ENCODE measurements at places on chromosomes 2 and 18.
A peak's percentile ranks its signal among the peaks of the same experiment; 100 is the strongest.

GRCh38 chr2:54709336-54709809, 14.1 kb upstream of the EML6 start:
- DNase-seq, result no peak

- DNase-seq, result no peak
These were observed 658.7 kb downstream of the KCNJ3 start for GRCh38 chr2:155357172-155357571.

DNA sequence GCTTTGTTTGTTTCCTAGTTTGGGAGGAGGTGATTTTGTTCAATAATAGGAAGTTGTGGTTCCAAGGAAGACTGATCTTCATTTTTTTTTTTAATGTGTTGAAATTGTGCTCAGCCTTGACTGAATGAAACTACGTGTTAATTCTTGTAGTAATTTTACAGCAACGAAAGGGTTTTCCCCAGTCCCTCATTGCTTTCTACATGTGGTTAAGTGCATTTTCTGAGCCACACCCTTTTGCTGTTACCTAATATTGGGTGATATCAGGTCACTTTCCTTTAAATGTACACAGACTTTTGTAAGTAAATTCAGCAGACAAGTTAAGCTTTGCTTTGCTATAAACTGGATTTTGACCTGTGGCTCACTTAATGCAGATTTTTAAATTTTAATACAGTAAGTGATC, 73.6 kb downstream of the OTX1 start:
- no peak for DNase-seq

DNA sequence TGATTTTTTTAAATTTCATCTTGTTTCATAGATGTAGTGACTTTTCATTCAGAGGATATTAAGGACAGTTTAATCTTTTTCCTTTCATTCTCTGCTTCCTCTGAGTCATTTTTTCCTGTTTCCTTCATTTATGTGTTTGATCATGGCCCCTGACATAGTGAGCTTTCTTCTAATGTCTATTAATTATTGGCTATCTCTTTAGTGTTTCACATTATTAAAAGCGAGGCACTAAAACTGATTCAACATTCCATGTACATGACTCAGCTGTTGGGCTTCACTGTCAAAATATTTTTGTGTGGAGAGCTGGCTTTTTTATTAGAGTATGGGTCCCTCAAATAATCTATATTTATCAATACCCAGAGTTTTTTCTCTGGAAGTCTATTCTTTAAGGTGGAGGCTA, 125.8 kb downstream of the THSD7B start:
- no peak for DNase-seq

- DNase-seq, result no peak
These were observed 63.1 kb downstream of the CCDC150 start for GRCh38 chr2:196702641-196703040.

- no peak for DNase-seq
These were observed 608.5 kb downstream of the RNF144A start for GRCh38 chr2:7525746-7526145.

DNA sequence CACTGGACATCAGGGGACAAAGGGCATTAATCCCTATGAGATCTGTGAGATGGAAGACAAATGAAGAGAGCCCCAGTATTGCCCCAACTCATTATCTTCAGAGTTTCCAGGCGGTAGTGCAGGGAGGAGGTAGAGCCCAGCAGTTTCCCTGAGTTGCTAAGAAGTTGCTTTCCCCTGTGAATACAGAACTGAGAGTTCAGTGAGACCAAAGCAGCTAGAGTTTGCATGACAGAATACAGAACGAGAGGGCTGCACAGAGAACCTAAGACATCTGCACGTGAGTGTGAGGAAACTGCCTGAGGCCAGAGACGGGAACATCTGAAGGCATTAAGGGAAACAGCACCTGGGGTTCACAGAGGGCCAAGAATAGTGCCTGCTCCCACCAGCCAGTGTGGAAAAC, 18.1 kb upstream of the PGAP1 start:
- DNase-seq, result no peak

- peak; percentile 29 for DNase-seq
These were observed 14.6 kb upstream of the NFATC1 start for GRCh38 chr18:79380816-79381806.

GRCh38 chr2:231554748-231555545, 24.7 kb upstream of the NMUR1 start:
- peak; percentile 41 for DNase-seq

DNA sequence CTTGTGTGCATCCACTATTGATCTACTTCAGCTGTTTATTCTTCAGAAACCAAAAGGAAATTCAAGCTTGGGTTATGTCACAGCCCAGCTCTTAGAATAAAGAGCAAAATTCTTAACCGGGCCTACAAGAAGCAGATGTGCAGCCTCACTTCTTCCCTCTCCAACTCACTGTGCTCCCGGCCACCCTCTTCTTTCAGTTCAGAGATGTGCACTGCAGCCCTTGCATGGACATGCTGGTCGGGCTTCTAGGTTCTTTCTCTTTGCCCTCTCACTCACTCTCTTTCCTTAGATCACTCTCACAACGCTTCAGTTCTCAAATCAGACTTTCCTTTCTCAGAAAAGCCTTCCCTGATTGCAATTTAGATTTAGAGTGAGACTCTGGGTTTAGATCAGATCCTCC, 104.1 kb downstream of the CHN1 start:
- peak; percentile 29 for DNase-seq

- no peak for DNase-seq
These were observed 58.1 kb upstream of the DLX2 start for GRCh38 chr2:172160839-172161238.

DNA sequence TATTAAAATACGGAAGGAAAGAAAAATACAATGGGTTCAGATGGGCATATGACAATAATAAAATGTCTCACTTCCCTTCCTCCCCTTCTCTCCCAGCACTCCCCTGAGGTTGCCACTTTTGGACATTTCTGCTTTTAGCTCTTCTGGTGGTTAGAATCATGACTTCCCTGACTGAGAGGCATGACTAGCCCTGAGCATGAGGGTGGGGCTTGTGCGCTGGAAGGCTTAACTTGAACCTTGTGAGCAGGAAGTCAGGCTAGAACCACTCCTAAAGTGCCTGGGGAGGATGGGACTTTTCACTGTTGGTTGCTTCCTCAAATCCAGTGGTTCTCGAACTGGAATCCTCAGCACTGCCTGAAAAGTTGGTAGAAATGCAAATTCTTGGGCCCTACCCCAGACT, 19.7 kb upstream of the ARHGAP25 start:
- no peak for DNase-seq

- no peak for DNase-seq
These were observed 55.7 kb downstream of the IRS1 start for GRCh38 chr2:226743915-226744314.

GRCh38 chr18:76445275-76445674, 49.8 kb downstream of the ZNF516 start:
- peak; percentile 89 for DNase-seq

GRCh38 chr2:178114462-178114861, 2.2 kb downstream of the RBM45 start:
- DNase-seq, result no peak

GRCh38 chr2:68889500-68889899, 18.3 kb upstream of the BMP10 start:
- DNase-seq, result no peak

- DNase-seq, result peak; percentile 66
These were observed 244.1 kb downstream of the NCKAP5 start for GRCh38 chr2:133324150-133324561.

GRCh38 chr2:236682651-236683422, 113.2 kb downstream of the ACKR3 start:
- no peak for DNase-seq

GRCh38 chr2:7515327-7515726, 598.1 kb downstream of the RNF144A start:
- no peak for DNase-seq

DNA sequence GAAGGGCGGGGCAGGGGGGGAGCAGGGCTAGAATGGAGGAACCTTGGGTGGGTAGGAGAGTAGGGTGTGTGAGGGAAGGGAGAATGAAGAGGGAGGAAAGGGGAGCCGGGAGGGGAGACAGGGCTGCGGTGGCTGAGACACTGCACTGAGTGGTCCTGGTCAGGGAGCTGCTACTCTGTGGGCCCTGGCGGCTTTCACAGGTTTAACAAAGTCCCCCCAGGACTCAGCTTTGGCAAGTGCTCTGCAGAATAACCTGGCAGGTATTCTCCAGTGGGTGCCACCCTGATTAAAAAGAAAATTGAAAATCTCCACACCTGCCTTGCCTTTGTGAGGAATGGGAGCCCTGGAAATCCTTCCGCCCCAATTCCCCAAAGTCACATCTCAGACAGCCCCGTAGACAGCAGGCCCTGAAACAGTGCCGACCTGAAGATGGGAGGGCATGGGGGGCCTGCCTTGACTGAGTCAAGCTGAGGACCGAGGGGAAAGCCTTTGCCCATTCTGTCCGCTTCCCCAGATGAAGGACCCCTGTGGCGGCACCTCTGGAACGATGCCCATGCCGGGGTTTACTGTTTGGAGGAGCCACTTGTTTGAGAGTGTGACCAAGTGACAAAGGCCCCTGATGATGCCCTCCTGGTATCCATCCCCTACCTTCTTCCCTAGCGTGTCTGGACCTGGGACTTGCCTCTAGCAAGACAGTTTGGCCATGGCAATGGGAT, 43.6 kb upstream of the OTOS start:
- DNase-seq, result no peak

- no peak for DNase-seq
These were observed 53.8 kb downstream of the KCNG2 start for GRCh38 chr18:79851489-79851888.

DNA sequence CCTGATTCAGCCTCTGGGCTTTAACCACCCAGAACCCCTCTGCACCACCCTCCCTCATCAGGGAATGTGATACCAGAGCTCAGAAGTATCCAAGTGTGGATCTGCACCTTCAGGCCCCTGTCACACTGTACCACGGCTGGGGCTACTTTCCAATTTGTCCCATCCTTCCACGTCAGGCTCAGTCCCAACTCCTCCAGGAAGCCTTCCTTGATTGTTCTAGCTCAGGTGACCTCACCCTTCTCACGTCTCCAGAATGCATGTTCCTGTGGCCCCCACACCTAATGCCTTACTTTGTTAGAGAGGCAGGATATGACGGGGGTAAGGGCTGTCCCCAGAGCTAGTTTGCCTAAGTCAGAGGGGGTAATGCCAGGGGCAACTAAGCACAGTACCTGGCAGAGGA, 134.3 kb downstream of the TFCP2L1 start:
- DNase-seq, result no peak

DNA sequence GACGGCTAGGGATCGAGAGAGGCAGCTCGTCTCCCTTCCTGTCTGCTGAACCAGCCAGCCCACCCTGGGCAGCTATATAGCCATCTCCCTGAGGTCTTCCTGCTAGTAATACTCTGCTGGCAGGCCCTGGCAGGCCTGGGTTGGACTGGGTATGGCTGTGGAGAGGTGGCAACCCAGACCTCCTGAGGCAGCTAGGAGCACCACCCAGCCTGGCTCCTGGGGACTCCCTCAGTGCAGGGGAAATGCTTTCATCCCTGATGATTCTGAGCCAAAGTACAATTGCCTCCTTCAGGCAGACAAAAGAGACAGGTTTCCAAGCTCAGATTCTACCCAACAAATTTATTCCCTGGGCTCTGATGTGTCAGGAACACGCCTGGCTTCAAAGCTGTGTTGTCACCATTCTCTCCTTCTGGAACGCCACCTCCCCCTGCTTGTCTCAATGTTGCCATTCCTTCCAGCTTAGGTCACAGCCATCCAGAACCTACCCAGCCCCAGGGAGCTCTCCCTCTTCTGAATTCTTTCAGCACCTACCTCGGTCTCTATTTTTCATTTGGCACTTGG, 4.7 kb upstream of the DNAJB2 start:
- peak; percentile 74 for DNase-seq

GRCh38 chr2:133085646-133086045, 415.6 kb upstream of the LYPD1 start:
- no peak for DNase-seq

DNA sequence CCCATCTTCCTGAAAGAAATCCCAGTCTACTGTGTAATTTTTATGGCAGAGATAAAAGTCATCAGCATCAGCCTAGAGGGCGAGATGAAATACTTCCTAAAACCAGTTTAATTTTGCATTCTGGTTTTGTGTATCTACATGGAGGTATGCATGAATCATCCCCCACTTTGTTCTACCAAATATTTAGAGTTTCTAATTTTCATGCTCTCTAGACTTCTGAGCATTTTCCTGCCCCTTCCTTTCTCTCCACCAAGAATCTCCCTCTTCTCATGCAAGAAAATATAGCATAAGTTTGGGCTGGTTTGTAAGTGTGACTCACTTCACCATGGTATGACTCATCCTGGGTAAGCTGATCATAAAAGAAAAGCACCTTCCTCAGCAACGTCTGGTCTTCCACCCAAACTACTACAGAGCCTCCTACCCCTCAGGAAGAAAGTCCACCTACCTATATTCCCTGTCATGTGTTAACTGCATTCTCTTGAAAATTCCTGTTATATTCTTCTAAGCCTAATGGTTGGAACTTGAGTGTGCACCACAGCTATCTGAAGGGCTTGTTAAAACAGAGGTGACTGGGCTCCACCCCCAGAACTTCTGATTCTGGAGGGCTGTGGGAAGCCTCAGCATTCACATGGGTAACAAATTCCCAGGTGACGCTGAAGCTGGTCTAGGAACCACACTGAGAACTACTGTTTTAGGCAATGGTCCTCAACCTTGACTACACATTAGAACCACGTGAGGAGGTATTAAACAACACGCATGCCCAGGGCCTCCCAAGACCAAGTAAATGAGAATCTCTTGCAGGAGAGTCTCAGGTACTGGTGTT, 37.4 kb upstream of the RAPGEF4 start:
- DNase-seq, result peak; percentile 94

GRCh38 chr2:66633631-66634030, 198.7 kb downstream of the MEIS1 start:
- DNase-seq, result no peak

- no peak for DNase-seq
These were observed 1.9 kb upstream of the EMX1 start for GRCh38 chr2:72915320-72915906.

DNA sequence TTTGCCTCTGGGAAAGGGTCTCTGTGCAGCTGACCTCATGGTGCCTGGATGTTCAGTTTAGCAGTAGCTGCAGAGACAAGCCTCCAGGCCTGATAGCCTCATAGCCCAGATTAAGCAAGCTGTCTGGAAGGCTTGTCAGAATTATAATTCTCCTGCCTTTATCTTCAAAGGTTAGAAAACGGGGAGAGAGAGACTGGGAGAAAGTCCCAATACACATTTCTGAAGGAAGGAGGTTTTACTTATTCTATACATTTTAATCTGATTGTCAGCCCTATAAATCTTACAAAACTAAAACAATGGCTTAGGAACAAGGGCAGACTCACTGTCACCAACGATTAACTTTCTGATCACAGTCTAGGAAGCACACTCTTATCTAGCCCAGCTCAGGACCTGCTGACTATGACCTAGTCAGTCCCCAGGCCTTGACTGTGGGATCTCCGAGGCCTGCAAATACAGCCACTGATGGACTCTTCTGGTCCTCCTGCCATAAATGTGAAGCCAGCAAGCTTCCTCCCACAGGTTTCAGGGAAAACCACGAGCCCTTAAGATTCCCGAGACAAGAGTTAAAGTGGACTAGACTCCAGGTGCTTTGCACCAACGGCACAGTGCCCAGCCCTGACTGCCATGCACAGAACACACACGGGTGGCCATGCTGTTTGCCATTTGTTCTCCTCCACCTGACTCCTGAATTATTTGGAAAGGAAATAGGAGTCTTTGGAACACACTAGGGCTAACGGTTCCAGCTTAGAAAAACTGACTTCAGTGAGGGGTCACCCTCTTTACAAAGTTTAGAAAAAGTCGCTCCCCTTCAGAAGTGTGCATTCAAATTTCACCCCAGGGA, 111.4 kb upstream of the SMAD7 start:
- no peak for DNase-seq
